Endothelial cell of coronary artery (primary cell): ENCODE measurements at places on chromosomes 5 and 9. TPM values are rescaled to one million over a fixed set of nuclear protein-coding genes. Genes with fewer than 3 reads are reported as not detected.

The IRX2 gene
- 0.28 TPM in 1 of 2 replicates, not detected in the other for total RNA-seq

The RLN2 gene
- 0.28 TPM in 1 of 2 replicates, not detected in the other for total RNA-seq

The MOCS2 gene
- 13.9 and 18.8 TPM in 2 replicates for total RNA-seq

The NUDCD2 gene
- 5.6 and 11.0 TPM in 2 replicates for total RNA-seq

The CEP78 gene
- total RNA-seq, result 17.5 and 19.0 TPM in 2 replicates

The FGF1 gene
- total RNA-seq, result 0.09 and 0.85 TPM in 2 replicates

The LRRC26 gene
- not detected in 2 replicates for total RNA-seq

The CDH10 gene
- total RNA-seq, result under 0.01 and 0.19 TPM in 2 replicates

The OLFM1 gene
- total RNA-seq, result 0.18 and 0.56 TPM in 2 replicates

The PTAR1 gene
- 39.6 and 57.8 TPM in 2 replicates for total RNA-seq

The OTULINL gene
- total RNA-seq, result under 0.01 TPM in 2 replicates

The EMB gene
- total RNA-seq, result 0.18 and 1.4 TPM in 2 replicates

The SLC6A18 gene
- not detected in 2 replicates for total RNA-seq

The SPATA31E1 gene
- not detected in 2 replicates for total RNA-seq

The NEUROG1 gene
- not detected in 2 replicates for total RNA-seq

The TLR4 gene
- total RNA-seq, result 43.6 and 92.9 TPM in 2 replicates
